Coronary artery (tissue), 2 donors: ENCODE measurements at places on chromosomes 13 and 19.

GRCh38 chr13:47796816-47797215 lies 204.3 kb downstream of the SUCLA2 start:
- DNase-seq, result no peak

- no peak for DNase-seq
Observed at GRCh38 chr13:97321101-97321500, 99.0 kb downstream of the MBNL2 start.

DNA sequence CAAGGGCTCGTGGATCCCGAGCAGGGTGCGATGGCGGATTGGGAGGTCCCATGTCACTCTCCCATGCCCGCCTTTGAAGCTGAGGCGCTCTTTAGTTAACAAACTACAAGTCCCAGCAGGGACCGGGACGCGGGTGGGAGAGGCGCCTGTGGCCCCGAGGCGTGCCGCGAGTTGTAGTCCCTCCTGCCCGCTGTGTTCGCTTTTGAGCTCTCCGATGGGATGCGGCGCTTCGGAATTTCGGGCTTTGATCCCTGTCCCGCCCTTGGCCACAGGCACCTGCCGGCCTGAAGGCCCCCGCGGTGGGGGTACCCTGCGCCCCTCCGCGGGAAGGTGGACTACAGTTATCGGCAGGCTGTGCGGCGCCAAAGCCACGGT lies 11.0 kb downstream of the CYTH2 start:
- no peak for DNase-seq

GRCh38 chr13:27053902-27054595 lies 117.6 kb downstream of the USP12 start:
- no peak for DNase-seq

DNA sequence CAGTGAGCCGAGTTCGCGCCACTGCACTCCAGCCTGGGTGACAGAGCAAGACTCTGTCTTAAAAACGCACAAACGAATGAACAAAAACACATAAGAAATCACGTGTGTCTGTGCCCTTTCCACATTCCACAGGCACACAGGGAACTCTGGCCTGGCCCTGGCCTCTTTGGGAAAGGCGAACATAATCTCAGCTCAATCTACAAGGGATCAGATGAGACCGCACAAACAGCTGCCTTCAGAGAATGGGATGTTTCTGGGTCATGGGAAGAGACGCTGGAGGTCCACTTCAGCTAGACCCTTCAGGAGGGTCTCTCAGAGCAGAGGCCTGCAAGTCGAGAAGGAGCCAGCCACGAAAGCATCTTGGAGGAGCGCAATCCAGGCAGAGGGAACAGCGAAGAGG lies 6.3 kb upstream of the CRTC1 start:
- DNase-seq, result no peak

DNA sequence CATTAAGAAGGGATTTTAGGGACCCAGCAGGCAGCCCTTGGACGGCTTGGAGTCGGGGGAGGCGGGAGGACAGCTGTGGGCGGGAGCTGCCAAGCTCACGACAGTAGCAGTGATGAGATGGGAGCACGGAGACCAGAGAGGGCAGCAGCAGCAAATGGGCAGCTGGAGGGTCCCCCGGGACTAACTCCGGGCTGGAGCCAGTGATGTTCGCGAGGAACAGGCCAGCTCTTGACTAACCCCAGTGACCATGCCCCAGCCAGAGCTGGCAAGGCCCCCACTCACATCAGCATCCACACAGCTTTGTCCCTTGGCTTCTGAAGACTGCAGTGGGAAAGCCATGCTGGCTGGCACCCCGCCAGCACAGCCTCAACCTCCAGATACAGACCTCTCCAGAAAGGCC lies 81.9 kb downstream of the RAB20 start:
- peak; percentile 91 for DNase-seq

GRCh38 chr19:51796195-51796679 lies 1.3 kb downstream of the FPR3 start:
- DNase-seq, result no peak

DNA sequence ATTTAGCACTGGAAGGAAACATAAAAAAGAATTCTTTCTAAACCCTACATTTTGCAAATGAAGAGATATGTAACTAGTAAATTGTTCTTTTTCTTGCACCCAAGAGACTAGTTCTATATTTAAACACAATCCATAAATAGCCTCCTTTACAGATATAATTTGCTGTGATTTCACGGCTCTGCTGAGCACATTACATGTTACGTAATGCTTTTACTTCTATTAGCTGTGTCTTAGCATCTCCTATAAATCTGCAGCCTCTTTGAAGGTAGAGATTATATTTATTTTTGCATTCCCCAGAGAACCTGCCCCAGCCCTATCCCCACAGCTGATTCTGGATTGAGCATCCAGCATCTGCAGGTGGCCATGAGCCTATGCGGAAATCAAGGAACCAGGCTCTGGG lies 32.2 kb downstream of the LACC1 start:
- no peak for DNase-seq

DNA sequence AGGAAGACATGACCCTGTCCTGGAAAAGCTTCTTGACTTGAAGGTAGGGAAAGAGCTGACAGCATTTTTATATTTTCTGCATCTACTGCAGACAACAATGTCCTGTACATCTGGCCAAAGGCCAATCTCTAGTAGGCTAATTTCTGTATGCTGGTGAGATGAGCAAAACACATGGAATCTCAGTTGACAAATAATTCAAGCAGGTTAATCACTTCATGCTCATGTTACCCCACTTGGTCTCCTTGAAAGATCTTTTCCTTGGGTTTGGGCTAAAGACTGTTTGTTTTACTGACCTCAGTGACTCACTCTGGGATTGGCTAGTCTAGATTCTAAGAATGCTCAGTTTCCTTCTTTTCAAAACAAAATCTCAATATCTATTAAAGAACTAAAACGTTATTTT lies 298.8 kb downstream of the LMO7 start:
- no peak for DNase-seq

DNA sequence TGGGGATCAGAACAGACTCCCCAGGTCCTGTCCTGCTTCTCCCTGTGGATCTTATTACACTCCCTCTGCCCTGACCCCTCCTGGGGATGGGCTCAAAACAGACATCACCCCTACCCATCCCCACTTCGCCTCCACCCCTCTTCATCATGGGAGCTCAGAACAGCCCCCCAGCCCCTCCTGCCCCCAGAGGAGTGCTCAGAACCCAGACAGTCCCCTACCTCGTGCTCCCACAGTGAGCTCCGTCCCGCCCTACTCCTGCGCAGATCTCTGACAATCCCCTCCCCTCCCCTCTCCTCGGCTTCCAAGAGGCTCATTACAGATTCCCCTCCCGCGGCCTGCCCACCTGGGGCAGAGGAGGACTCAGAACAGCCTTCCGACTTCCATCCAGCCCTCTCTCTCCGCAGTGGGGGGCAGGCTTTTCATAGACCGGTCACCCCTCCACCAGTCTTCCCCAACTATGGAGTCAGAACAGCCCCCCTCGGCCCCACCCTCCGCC lies 6.1 kb downstream of the NXNL1 start:
- no peak for DNase-seq

DNA sequence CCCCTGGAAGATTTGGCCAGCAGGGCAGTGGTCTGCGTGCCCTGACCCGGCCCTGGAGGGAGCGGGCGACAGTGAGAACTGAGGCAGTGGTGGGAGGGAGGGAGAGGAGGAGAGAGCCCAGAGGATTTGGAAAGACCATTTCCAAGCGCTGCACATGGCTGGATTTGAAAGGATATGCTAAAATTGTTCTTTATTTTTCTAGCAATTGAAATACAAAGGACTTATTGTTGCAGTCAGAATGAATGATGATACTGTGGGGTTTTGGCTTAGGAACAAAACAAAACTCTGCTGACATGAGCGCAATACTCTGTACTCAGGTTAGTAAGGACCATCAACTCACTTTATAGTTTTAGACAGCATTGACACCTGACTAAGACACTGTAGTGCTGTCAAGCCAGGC lies 69.5 kb downstream of the TNFRSF19 start:
- DNase-seq, result no peak

GRCh38 chr19:30046522-30046921 lies 104.5 kb downstream of the URI1 start:
- no peak for DNase-seq

GRCh38 chr13:33312150-33312860 lies 26.8 kb upstream of the STARD13 start:
- DNase-seq, result no peak

DNA sequence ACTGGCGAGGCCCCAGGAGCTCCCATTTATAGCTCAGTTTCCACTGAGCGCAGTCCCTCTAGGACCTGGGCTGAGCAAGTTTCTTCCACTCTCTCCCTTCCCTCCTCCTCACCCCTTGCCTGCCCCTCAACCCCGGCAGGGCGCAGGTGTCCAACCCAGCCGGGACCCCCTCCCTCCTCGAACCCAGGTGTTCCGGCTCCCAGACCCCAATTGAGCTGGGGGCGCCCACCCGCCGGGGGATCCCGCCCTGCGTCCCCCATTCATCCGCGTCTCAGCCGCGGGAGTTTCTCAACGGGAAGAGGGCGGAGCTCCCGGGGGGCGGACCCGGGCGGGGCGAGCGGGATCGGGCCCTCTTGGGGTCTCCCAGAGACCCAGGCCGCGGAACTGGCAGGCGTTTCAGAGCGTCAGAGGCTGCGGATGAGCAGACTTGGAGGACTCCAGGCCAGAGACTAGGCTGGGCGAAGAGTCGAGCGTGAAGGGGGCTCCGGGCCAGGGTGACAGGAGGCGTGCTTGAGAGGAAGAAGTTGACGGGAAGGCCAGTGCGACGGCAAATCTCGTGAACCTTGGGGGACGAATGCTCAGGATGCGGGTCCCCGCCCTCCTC lies at the start of gene KIRREL2:
Gene KIRREL2 (plus strand): TSS at position 366 of the 604 bp plus-strand sequence. CDS start 209 bp downstream, at position 575.
- DNase-seq, result no peak

DNA sequence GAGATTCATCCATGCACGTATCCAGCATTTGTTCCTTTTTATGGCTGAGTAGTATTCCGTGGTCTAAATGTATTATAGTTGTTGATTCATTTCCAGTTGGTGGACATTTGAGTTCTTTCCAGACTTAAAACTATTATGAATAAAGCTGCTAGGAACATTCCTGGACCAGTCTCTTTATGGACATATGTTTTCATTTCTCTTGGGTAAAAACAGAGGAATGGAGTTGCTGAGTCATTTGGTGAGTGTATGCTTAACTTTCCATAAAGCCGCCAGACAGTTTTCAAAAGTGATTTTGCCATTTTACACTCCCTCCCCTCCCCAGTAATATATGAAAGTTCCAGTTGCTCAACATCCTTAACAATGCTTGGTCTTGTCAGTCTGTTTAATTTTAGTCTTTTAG lies 116.4 kb downstream of the TSHZ3 start:
- no peak for DNase-seq

GRCh38 chr19:37941782-37942515 lies 34.9 kb downstream of the SIPA1L3 start:
- no peak for DNase-seq

GRCh38 chr13:43424412-43424811 lies 362.4 kb downstream of the ENOX1 start:
- no peak for DNase-seq

- DNase-seq, result no peak
Observed at GRCh38 chr19:4310247-4311121, 6.1 kb downstream of the FSD1 start.

DNA sequence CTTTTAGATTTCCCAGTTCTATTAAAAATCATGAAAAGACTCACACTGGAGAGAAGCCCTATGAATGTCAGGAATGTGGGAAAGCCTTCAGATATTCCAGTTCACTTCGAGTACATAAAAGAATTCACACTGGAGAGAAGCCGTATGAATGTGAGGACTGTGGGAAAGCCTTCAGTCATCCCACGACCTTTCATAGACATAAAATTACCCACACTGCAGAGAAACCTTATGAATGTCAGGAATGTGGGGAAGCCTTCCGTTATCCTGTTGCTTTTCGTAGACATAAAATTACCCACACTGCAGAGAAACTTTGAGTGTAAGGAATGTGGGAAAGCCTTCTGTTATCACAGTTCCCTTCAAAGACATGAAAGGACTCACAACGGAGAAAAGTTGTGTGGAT lies 55.2 kb downstream of the ZNF627 start:
- DNase-seq, result no peak

DNA sequence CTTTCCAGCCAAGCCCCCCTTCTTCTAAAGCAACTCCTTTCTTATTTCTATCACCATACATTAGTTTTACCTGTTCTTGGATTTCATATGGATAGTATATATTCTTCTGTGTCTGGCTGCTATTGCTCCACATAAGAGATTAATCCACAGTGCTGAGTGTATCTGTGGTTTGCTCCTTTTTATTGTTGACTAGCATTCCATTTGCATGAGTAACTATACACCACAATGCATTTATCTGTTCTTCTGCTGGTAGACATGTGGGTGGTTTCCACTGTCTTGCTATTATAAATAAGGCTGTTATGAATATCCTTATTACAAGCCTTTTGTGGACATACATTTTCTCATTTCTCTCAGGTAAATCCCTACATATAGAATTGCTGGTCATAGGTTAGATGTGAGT lies 138.2 kb downstream of the SLC7A1 start:
- no peak for DNase-seq

DNA sequence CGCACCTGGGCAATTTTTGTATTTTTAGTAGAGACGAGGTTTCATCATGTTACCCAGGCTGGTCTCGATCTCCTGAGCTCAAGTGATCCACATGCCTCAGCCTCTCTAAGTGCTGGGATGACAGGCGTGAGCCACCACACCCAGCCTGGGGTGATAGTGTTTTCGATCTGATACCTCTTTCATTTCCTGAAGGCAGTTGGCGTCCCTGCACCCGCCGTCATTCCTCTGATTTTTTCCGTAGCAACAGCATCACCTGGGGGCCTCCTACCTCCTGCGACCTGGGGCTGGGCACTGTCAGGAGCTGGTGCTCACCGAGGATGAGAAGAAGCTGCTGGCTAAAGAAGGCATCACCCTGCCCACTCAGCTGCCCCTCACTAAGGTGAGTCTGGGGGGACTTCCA lies 10.8 kb downstream of the CREB3L3 start:
- no peak for DNase-seq

DNA sequence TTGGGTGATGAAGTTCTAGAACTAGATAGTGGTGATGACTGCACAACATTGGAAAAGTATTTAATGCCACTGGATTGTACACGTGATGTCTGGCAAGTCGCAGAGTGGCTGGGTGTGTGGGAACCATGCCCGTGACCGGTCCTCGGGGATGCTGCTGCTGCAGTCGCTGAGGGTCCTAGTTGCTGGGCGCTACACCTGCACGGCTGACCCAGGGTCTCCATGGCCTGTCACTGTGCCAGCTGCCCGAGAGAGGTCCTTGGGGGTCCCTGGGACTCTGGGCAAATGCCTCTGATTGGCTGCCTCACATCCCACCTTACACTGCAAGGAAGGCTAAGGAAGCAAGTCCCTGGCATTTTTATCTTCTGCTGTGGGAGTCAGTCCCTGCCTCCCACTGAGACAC lies 109.1 kb upstream of the PABPC3 start:
- no peak for DNase-seq

DNA sequence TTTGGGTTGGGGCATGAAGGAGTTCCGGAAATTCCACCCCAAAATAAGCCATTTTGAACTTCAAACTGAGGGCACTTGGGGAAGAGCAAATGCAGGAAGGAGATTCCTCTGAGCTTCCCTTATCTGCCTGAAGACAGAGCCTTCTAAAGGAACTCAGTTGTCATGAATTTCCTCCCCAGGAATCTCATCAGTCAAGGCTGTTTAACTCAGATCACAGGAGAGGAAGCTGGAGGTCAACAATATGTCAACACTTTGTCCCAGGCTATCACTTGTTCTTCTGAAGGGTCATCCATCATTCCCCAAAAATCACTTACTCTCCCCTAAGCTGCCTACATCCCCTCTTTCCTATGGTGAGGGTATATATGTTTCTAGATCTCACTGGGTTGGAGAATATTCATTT lies 26.0 kb upstream of the CHST8 start:
- no peak for DNase-seq

GRCh38 chr13:44337581-44337980 lies 36.0 kb upstream of the SERP2 start:
- DNase-seq, result no peak

GRCh38 chr13:108226184-108226583 lies 8.0 kb downstream of the ABHD13 start:
- DNase-seq, result no peak

- no peak for DNase-seq
Observed at GRCh38 chr19:47253467-47253881, 2.9 kb upstream of the CCDC9 start.
